Amygdala (tissue), 56 donors: ENCODE measurements at places on chromosomes 1 and 21.

DNA sequence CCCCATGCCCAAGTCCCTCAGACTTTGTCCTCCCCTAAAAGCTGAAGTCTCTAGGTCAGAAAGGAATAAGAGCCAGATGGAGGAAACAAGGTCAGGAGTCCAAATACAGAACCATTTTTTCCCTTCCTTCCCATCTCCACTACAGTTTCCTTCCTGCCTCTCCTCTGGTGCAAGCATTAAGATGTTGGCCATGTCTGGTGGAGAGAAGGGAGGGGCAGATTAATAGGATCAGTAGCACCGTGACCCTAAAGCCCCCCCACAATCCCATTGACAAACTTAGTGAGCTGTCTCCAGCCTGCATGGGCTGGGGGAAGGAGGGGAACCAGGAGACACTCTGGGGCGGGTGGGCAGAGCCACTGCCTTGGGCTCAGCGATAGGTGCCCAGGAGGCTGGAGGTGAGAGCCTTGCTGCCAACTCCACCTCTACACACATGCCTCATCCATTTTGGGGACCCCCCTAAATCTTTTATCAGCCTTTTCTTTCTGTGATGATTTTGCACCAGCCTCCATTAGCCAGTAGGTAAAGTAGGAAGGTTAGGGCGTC lies 59.8 kb downstream of the RHBG start:
- no peak for DNase-seq

- no peak for DNase-seq
These were observed 8.3 kb upstream of the PADI1 start for GRCh38 chr1:17196496-17197185.

DNA sequence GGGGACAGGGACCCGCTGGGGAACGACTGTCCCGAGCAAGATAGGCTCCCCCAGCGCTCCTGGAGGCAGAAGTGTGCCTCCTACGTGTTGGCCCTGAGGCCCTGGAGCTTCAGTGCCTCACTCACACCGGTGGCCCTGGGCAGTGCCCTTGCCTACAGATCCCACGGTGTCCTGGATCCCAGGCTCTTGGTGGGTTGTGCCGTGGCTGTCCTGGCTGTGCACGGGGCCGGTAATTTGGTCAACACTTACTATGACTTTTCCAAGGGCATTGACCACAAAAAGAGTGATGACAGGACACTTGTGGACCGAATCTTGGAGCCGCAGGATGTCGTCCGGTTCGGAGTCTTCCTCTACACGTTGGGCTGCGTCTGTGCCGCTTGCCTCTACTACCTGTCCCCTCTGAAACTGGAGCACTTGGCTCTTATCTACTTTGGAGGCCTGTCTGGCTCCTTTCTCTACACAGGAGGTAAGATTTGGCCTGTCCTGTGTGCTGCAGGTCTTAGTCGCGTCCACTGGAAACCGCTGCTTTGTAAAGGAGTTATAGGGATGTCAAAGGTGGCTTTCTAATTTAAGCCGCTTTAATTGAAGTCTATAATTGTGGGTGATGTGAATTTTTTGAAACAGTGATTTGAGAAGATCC lies 717 bp downstream of the UBIAD1 start:
- DNase-seq: no peak

DNA sequence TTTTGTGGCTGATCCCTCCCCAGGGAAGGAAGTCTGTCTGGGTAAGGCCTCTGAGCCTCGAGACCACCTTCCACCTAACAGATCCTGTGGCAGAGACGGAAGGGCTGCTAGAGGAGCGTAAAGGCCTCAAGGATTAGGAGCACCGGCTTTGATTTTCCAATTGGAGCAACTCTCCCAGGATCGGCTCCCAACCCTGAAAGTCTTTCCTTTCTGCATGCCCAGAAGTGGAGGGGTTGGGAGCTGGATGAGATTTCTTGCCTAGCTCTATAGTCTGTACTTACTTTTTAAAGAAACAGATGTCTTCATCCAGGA lies 41.4 kb downstream of the ELK4 start:
- DNase-seq: no peak

- no peak for DNase-seq
These were observed 307.0 kb downstream of the ZP4 start for GRCh38 chr1:237583756-237584155.

DNA sequence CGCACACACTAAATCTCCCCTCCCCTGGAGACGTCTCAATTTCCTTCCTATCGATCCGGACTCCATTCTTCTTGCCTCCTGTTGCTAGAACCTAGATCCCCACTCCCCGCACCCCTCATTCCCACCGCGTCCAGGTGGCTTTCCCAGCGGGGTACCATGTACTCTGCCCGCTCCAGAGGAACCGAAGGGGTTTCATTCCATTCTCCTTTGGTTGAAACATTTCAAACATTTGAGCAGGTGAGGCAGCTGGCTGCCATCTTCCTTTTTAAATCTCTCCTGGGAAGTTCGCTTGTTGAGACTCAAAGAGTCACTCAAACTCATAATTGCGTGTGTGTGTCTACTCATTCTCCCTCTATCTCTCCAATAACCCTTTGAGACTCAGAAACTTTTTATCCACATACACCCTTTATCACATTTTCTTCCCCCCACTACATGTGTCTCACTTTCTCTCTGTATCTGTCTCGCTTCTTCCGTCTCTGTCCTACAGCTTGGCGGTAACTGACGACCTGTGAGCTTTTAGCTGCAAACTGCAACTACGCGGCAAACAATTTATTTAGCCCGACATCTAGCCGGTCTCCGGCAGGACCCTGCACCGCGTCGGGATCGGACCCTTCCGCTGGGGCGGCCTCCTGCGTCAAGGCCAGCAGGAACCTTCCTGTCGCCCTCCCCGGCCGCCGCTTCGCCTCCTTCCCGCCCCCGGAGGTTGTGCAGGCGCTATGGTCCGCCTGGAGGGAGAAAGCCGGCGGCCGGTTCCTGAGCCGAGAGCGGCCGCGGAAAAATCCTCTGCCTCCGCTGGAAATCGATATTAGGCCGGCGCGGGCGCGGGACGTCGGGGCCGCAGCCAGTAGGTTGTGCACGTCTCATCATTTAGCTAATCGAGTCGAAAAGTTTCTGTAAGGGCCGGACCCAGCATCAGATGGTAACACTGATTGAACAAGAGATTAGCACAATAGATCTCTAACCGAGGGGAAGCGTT lies 3.0 kb upstream of the FOXD3 start:
- DNase-seq: no peak

GRCh38 chr1:232568331-232568852 lies 61.5 kb downstream of the SIPA1L2 start:
- no peak for DNase-seq

GRCh38 chr1:24250224-24250623 lies 63.1 kb upstream of the IFNLR1 start:
- no peak for DNase-seq

GRCh38 chr1:37089750-37090149 lies 55.4 kb upstream of the GRIK3 start:
- no peak for DNase-seq

DNA sequence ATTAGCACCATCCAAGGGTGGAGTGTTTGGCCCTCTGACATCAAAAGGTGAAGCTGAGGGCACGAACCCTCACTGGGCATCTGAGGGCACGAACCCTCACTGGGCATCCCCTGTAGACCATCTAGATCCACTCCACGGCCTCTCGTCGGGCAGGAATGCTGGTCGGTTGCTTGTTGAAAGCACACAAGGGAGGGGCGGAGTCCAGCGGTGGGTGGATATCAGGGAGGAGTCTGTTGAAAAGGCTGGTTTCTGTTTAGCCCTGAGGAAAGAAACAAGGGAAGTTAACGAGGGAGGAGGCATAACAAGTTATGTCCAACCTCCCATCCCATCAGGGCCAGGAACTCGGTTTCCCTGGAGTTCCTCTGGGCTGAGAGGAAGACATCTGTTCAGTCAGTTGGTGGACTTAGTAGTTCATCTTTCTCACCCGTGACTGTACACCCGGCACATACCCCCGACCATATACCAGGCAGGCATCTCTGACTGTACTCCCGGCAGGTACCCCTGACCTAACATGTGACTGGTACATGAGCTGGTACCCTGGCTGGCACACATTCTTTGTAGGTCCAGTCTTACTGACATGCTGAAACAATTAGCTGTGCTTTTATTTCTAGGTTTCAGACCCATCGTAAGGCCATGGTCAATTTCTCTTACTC lies 32.1 kb upstream of the PDE9A start:
- no peak for DNase-seq

DNA sequence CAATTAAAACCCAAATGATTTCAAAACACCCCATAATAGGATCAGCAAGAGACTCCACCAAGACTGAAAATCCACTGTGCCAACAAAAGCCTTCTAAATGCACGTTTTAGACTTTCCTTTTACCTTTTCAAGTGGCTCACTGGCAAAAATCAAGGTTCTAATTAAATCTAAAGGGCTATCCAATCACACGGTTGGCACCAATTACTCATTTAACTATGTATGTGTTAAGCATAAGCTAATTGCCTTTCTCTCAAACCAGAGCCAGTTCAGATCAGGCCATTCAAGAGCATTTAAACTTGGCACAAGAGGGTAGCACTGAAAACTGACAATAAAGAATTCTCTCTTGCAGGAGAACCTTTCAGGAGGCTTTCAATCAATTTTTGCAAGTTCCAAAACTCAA lies 139.5 kb downstream of the RGS7 start:
- no peak for DNase-seq

DNA sequence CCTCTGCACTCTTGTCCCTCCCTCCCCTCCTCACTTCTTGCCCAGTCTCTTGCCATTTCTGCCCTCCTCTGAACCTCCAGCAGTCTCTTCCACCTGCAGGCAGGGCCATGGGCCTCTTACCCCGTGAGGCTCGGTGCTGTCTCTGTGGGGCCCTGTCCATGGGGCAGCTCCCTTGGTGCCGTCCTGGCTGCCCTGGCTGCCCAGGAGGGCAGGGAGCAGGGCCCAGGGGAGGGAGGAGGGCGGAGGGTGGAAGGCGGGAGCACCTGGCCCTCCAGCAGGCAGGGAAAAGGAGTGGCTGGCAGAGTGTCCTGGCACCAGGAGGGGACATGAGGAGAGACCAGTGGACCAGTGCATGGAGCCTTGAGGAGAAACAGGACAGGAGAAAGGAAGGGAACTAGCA lies at the start of gene RORC:
Gene RORC, minus strand, starts transcription at position 198 of the 400 bp plus-strand sequence. Its CDS starts 38 bp downstream, at position 160.
- no peak for DNase-seq

DNA sequence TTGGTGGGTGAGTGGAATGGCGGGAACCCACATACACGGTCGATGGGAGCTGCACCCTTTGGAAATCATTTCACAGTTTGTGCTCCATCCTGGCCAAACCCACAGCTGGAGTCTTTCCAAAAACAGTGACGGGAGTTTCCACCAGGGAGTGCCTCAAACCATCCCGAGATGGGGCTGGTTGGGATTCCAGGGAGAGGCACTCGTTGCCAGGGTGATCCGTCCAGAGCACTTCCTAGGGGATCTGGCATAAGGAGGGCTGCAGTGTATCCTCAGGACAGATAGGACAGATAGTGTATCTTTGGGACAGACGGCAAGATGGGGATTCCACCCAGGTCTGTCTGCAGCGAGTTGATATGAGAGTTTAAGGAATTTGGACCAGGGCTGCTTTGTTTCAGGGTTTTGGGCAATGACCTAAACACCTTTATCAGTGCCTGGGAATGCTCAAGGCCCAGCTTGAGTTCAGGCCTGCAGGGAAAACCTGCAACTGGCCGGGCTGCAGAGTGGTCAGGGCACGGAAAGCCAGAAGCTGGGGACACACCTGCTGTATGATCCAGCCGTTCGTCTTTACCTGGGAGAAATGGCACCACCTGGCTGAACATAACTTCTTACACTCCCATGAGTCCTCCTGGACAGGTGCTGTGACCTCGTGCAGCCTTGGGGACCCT lies 3.4 kb upstream of the POFUT2 start:
- DNase-seq: no peak

DNA sequence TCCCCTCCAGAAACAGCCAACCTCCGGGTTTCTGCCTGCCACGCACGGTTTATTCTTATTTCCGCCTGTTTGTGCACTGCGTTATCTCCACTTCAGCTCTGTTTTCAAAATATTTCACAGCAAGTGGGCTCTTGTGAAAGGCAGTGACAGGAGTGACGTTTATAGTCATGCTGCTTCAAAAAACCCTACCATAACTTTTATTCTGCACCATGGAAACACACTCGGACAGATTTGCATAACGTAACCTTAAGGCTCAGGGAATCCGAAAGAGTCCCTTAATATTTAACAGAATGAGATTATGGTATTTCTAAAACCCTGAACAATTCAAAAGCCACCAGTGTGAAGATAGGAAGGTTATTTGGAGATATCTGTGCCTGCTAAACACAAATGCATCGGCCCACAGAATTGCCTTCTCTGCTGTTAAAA lies 782 bp upstream of the SDE2 start:
- no peak for DNase-seq

GRCh38 chr1:42319128-42319851 lies 15.7 kb downstream of the FOXJ3 start:
- no peak for DNase-seq

DNA sequence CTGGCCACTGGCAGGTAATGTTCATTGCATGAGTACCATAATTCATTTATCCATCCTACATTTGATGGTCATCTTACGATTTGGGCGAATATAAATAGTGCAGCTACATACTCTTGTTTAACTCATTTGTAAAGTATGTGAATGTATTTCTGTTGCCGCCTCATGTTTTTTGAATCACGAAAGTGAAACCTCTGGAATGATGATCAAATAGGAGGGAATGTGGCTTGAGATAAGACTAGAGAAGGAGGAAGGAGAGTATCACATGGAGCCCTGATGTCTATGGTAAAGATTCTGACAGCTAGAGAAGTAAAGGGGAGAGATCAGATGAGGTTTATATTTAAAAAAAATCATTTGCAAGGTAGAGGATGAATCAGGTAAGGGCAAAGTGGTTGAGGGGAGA lies 8.0 kb downstream of the MRPS14 start:
- DNase-seq: no peak

GRCh38 chr1:222620566-222620965 lies 2.7 kb downstream of the MIA3 start:
- no peak for DNase-seq

- DNase-seq: no peak
These were observed 109.7 kb upstream of the CACYBP start for GRCh38 chr1:174890024-174890423.

- no peak for DNase-seq
These were observed 8.5 kb downstream of the CYP4B1 start for GRCh38 chr1:46807046-46807972.

DNA sequence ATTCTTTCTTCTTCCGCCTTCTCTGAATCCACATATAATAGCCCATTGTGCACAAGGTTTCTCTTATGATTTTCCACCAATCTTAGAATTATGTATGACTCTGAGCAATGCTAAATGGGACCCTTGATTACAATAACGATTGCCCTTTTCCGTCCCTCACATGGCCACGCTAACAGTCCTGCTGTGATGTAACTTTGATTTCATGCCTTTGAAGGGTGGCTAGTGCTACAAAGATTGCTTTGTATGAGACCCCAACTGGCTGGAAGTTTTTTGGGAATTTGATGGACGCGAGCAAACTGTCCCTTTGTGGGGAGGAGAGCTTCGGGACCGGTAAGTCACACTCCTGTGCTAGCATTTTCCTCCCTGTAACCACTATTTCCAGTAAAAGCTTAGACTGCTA lies 45.3 kb downstream of the PGM1 start:
- no peak for DNase-seq

- peak; percentile 57 for DNase-seq
These were observed 655 bp downstream of the USF1 start for GRCh38 chr1:161044908-161045735.

GRCh38 chr1:92439291-92439690 lies 47.4 kb downstream of the GFI1 start:
- no peak for DNase-seq
